ENCODE measurements at places on chromosomes 5 and 9.

DNA sequence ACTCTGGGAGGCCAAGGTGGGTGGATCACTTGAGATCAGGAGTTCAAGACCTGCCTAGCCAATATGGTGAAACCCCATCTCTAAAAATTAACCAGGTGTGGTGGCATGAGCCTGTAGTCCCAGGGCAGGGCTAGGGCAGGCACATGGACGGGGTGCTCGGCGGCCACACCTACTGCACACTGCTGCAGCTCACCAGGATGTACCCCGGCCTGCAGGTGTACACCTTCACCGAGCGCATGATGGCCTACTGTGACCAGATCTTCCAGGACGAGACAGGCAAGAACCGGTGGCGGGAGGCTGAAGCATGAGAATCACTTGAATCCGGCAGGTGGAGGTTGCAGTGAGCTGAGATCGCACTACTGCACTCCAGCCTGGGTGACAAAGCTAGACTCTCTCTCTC lies 3.2 kb downstream of the ST6GALNAC4 start:
- DNase-seq = no peak

DNA sequence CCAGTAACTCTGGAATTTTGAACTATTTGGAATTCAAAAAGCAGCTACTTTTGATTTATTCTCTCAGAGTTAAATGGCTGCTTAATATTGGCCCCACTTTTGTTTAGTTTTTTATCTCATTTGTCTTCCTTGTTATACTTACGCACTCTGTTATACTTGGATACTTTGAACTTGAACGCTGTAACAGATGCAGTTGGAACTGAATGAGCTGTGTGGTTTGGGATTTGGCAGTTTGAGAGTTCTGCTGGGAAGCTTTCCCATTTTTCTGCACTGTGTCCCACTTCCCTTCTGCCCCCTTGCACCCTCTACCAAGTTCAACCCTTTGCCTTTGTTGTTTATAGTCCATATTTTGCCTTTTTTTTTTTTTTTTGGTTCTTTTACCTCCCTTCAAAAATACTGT lies 3.8 kb downstream of the RHOBTB3 start:
- no peak for DNase-seq

GRCh38 chr5:131957721-131958441 lies 12.4 kb upstream of the MEIKIN start:
- DNase-seq = no peak

DNA sequence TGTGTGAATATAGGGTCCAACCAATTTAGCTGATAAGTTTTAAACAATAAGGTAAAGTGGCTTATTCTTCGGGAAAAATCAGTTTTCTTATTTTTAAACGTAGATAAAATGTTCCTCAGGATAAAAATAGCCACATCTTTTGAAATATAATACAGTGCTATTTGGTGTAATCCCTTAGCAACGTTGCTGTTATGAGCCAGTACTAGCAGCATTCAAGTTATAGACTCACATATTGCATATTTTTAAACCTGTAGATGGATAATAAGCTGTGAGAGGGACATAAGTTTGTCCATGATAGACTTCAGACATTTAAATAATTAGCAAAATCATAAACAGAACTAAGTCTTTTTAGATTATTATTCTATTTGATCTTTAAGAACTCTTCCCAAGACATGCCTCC lies 6.3 kb downstream of the PDE4D start:
- no peak for DNase-seq

DNA sequence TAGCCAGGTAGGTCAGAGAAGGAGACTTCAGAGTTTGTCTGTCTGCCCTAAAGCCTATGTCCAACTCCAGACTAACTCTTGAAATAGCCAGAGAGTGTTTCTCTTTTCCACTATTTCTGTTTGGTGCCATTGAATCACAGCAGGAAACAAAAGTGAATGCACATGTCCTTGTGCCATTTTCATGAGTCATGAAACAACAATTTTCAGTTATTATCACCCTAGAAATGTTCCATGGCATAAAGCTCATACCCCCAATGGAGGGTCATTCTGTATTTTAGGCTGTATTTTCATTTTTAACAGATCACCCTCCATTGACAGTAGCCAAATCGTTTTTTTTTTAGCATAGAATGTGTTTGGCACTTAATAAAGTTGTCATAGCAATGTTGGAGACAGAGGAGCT lies 124.7 kb downstream of the PAPPA start:
- DNase-seq = no peak

DNA sequence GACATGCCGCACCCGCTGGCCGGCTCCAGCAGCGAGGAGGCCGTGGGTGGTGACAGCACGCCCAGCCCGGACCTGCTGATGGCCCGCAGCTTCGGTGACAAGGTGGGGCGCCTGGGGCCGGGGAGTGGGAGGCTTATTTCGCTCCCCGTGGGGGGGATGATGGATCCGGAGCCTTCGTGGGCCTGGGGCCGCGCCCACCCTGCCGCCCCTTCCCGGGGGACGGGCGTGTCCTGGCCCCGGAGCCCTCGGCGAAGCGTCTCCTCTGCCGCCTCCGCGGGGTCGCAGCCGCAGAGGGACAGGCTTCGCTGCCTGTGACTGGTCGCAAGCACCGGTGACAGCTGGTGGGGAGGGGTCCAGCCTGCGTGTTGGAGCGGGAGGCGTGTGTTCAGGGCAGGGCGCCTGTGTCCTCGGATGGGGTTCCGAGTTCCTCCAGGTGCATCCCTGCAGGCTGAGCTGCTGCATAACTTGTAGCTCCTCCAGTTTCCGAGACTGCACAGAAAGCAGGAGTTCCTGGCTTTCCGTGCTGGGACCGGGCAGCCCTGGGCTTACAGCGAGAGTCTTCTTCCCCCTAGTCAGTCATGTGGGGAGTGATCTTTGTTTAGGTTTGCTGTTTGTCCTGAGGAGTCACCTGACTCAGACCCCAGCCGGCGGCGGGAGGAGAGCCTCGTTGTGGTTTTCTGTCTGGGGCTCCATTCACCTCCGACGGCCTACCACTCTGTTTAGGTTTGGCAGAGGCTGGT lies 666 bp downstream of the SNX30 start:
- peak; percentile 25 for DNase-seq

All from stimulated activated CD4-positive, alpha-beta T cell treated with anti-CD3 and anti-CD28 coated beads, Interleukin-2, amount 100 ng/mL, for 48 hours (primary cell).